ENCODE measurements at places on chromosomes 11 and 22.

- no peak for DNase-seq
Measured at GRCh38 chr11:107757661-107758060, 45.8 kb upstream of the SLN start.

GRCh38 chr22:44664149-44664548 is 37.9 kb upstream of the PRR5 start:
- no peak for DNase-seq

GRCh38 chr11:33557201-33557600 is 143.4 kb downstream of the C11orf91 start:
- DNase-seq: no peak

GRCh38 chr11:8665222-8665621 is 17.2 kb downstream of the TRIM66 start:
- DNase-seq: no peak

GRCh38 chr22:37043828-37044538 is 7.6 kb upstream of the KCTD17 start:
- DNase-seq: no peak

- no peak for DNase-seq
Measured at GRCh38 chr22:25347752-25348102, 128.3 kb downstream of the CRYBB2 start.

- DNase-seq: no peak
Measured at GRCh38 chr11:27930946-27931345, 177.0 kb downstream of the KIF18A start.

- DNase-seq: no peak
Measured at GRCh38 chr22:23673050-23673620, 17.7 kb upstream of the RGL4 start.
